ENCODE measurements at places on chromosomes 6 and 20. TPM values are rescaled to one million over a fixed set of nuclear protein-coding genes. Genes with fewer than 3 reads are reported as not detected.

GRCh38 chr20:3378138-3378537 is 29.3 kb downstream of the DNAAF9 start:
- DNase-seq, result no peak

DNA sequence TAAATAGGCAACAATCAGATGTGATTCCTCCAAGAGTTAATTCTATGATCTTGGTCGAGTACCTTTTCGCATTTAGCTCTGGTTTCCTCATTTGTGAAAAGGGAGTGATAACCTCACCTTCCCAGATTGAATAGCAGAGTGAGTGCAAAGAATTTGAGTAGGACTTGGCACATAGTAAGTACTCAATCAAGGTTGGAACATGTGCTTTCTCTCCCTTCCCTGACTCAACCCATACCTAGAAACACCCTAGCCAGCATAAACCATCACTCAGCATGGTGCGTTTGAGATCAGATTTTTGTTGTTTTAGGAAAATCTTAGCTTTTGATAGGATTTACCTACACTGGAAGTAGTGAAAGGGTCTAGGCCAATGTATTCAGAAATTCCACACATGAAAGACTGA is 333.4 kb upstream of the NT5E start:
- no peak for DNase-seq

DNA sequence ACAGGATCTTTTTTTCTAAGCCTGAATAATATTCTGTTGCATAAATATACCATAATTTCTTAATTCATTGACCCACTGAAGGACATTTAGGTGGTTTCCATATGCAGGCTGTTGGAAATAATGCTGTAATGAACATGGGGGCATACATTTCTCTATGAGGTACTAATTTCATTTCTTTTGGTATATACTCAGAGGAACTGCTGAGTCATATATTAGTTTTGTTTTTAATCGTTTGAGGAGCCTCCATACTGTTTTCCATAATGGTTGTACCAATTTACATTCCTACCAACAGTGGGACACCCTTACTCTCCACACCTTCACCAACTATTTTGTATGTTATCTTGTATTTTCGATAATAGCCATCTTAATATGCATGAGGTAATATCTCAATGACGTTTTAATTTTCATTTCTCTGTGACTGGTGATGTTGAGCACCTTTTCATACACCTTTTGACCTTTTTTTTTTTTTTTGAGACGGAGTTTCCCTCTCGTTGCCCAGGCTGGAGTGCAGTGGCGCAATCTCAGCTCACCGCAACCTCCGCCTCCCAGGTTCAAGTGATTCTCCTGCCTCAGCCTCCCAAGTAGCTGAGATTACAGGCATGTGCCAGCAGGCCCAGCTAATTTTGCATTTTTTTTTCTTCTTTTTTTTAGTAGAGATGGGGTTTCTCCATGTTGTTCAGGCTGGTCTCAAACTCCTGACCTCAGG is 187.4 kb downstream of the RNGTT start:
- no peak for DNase-seq

DNA sequence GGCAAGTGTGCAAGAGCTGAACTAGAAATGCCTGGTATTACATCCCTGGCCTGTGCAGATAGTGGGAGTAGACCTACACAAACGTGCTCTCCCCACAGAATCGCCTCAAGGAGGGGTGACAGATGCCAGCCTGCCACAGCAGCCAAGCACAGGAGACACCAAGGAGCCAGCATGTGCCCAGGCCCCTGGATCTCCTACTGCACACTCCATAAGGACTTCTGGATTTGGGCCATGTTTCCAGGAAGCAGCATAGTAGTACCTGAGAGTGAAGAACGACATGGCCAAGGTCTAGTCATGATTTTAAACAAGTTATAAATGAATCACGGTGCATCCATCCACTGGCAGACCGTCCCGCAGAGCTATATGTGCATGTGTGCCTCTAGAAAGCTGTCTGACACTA is 232.2 kb downstream of the SYNDIG1 start:
- DNase-seq, result no peak

DNA sequence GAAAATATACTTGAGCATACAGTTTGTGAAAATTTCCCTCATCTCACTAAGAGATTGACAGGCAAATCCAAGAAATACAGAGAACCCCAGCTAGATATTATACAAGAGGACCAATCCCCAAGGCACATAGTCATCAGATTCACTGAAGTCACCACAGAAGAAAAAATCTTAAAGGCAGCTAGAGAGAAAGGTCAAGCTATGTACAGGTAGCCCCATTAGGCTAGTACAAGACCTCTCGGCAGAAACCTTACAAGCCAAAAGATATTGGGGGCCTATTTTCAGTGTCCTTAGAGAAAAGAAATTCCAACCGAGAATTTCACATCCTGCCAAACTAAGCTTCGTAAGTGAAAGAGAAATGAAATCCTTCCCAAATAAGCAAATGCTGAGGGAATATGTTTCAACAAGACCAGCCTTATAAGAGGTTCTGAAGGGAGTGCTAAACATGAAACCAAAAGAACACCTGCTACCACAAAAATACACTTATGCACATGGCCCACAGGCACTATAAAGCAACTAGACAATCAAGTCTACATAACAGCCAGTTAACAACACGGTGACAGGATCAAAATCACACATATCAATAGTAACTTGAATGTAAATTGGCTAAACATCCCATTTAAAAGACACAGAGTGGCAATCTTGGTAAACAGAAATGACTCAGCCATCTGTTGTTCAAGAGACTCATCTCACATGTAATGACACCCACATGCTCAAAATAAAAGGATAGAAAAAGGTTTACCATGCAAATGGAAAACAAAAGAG is 96.3 kb downstream of the FHL5 start:
- DNase-seq, result no peak

GRCh38 chr20:32934580-32934979 is 69.7 kb downstream of the SUN5 start:
- no peak for DNase-seq

- no peak for DNase-seq
These were observed 1279.9 kb upstream of the EYS start for GRCh38 chr6:66986940-66987339.

DNA sequence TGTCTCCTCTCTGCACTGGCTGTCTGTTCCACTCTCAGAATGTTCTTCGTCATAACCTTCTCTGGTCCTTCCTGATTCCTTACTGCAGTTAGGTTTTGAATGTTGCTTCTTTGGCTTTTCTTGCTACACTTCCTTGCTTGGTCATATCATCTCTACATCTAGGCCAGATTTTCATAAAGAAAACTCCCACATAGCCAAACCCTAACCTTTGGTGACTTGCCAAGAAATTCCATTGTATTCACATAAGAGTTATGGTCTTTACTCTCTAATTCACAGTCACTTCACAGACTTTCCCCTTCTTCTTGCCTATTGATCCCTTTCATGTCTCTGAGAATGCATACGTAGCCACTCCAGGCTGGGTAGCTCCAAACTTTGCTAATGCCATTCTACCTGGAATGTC is 41.9 kb upstream of the SIM1 start:
- DNase-seq, result no peak

DNA sequence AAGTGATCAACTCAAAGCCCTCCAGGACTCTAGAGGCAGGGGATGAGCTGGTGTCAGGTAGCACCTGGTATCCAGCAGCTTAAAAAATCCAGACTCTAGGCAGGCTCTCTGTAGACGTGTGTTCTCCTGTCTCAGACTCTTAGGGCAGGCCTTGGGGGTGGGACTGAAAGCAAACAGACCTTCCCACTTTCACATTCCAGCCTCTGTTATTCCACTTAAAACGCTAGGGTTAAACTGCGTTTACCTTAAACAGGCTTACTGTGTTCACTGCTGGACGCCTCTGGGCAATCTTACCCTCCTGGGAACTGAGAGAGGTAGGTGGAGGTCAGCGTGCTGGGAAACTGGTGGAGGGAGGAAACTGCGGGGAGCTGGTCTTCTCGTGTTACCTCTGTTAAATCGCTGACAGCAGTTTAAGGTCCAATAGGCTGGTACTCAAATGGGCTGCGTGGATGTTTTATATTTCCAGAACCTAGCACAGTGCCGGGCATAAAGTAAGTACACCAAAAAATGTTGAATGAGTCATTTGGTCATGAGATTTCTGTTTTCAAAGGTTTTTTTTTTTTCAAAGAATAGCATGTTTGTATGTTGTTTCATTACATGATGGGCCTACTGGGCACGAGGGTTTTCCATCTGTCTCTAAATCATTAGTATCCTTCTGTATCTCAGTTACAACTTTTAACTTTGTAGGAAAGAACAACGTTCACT is at the start of gene GCNT2:
TSS of gene GCNT2 (plus strand) at position 248 of the 705 bp plus-strand sequence. CDS start 7,561 bp downstream, outside the sequence.
- peak; percentile 16 for DNase-seq

GRCh38 chr20:504632-505075 is 38.9 kb downstream of the CSNK2A1 start:
- no peak for DNase-seq

GRCh38 chr6:25352285-25352684 is 73.1 kb downstream of the CARMIL1 start:
- DNase-seq, result no peak

DNA sequence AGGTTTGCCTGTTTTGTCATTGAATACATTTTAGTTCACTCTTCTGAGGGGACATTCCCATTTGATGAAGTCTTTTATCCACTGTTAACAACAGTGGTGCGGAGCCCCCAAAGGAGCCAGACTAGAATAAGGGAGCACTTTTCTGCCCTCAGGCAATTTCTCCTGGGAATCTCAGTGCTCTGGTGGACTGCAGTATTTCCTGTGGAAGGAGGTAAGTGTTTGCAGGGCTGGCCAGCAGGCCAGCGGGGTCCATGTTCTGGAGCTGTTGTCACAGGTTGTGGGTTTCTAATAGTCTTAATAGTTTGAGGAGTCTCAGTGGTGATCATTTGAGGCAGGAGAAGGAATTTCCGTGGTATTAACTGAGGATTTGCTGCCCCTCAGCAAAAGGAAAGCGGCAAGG is 83.5 kb downstream of the ASXL1 start:
- no peak for DNase-seq

GRCh38 chr6:108432143-108432542 is 128.6 kb upstream of the FOXO3 start:
- DNase-seq, result no peak

GRCh38 chr6:139846538-139847456 is 472.3 kb upstream of the CITED2 start:
- DNase-seq, result no peak

DNA sequence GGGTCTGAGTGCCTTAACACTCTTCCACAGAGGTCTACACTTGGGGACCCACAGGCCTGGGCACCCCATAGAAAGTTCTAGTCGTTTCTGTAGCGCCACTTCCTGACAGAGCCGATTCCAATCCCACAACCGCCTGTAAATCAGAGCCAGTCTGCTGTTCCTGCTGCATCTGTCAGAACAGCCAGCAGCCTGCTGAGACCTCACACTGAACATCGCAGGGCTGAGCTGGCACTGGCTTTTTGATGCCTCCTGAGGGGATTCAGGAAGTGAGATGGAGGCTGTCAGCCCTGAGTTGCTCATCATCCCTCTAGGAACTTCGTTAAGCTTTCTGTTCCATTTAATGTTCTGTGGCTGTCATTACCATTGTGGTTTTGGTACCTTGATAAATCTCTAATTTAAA is 48.9 kb downstream of the DCBLD1 start:
- DNase-seq, result peak; percentile 37

DNA sequence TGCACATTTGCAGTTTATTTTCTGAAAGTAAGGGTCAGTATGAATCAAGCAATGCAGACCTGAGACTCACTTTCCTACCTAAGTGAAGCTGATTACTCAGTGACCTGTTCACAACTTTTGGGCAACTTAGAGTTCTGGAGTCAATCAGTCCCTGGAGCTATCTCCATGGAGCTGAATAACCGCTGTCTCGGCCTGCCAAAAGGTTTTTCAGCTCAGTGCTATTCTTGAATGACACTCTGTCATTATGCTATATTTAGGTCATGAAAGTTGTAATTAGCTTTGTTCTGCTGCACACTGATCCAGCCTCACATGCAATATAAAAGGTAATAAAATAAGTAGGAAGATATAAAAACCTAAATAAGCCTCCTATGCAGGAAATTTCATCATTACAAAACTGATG is 356.0 kb downstream of the BMP2 start:
- no peak for DNase-seq

GRCh38 chr6:154613137-154613676 is 102.7 kb upstream of the CNKSR3 start:
- peak; percentile 66 for DNase-seq

DNA sequence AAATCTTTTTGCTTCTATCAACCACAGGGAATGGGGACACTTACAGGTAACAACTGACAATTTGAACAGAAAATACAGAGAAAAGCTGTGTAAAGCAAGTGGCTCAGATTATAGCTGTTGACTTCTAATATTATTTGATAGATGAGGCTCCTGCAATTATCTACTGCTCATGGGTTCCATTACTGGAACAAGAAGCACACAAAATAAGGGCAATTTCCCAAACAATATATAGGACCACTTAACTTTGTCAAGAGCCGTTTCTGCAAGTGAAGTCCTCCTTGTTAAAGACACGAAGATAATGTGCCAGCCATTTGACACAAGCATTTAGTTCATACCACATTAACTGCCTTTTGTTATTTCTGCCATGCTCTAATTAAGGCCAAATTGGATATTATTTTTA is 315.5 kb upstream of the ARID1B start:
- no peak for DNase-seq

DNA sequence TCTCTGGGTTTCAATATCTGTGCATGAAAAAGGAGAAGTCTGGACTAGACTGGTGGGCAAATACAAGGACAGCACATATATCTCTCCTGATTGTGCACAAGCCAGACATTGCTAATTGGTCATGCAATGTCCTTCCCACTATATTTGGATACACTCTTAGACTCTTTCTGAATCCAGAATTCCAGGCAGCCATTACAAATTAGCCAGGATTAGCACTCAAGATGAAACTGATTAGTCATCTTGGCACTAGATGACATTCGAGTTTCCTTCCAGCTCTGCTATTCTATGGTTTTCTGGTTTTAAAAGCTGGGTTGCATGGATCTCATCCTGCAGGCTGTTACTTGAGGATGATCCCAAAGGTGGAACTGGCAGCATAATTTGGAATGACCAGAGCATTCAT is 73.2 kb downstream of the SCP2D1 start:
- DNase-seq, result peak; percentile 7

GRCh38 chr6:32685603-32686002 is 19.1 kb upstream of the HLA-DQB1 start:
- no peak for DNase-seq

- no peak for DNase-seq
These were observed 120.4 kb downstream of the SIM1 start for GRCh38 chr6:100344321-100344720.

GRCh38 chr20:38136421-38137245 is 28.4 kb downstream of the TGM2 start:
- no peak for DNase-seq

- DNase-seq, result no peak
These were observed 41.6 kb downstream of the NUDT3 start for GRCh38 chr6:34350934-34351217.

Gene AHI1
- total RNA-seq, result 10.0 TPM

Gene ULBP3
- 2.1 TPM for total RNA-seq

Gene MRPS18B
- total RNA-seq, result 76.8 TPM

Gene COL20A1
- total RNA-seq, result not detected

Gene OR2B6
- not detected for total RNA-seq

Gene ZNF76
- 14.1 TPM for total RNA-seq

Gene GPX5
- not detected for total RNA-seq

Measured in A172 (cell line).